Activated B cell treated with CpG ODN at 0.5 μM for 24 hours (primary cell): ENCODE measurements at places on chromosomes 2 and 18. TPM values are rescaled to one million over a fixed set of nuclear protein-coding genes. Genes with fewer than 3 reads are reported as not detected.

The ANKRD53 gene
- total RNA-seq, result 0.71 and 2.5 TPM in 2 replicates

DNA sequence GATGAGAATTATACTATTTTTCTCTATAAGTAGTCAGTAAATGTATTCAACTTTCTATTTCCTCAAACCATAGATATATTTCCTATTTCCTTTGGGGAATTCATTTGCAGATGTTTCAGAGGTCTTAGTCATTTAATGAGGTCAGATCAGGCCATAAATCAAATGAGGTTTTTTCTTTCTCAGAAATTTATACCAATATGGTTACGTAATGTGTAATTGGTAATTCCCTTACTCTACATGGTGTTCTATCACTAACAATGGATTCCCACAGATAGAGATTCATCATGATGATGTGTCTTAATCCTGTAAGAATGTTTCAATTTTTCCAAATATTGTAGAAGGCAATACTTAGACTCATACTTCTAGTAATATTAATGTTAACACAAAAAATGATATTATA lies 108.0 kb downstream of the DPP4 start:
- DNase-seq, result no peak

- no peak for DNase-seq
Measured at GRCh38 chr2:19488009-19488691, 129.7 kb upstream of the OSR1 start.

DNA sequence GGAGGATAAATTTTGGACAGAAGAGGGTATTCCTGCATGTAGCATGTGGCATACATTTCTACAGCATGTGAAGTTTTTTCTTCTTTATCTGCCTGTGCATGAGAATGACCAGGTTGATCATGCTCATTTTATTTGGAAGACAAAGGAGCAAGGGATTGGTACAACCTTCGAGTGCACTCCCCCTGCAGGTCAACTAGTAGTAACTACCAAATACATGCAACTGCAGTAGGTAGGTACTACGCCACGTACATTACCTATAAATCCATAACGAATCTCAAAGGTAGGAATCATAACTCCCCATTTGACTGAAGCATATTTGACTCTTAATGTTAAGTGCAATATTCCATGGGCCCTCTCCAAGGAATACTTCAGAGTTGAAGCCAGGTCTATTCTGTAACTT lies 763.9 kb downstream of the TSN start:
- no peak for DNase-seq

- no peak for DNase-seq
Measured at GRCh38 chr2:132557694-132558093, 112.3 kb downstream of the LYPD1 start.
